ENCODE measurements at places on chromosomes 2 and 18.

- no peak for DNase-seq
These were observed 88.1 kb downstream of the EPB41L3 start for GRCh38 chr18:5455674-5456073.

- DNase-seq, result no peak
These were observed 60.6 kb downstream of the PTPN4 start for GRCh38 chr2:119820275-119820674.

- no peak for DNase-seq
These were observed 93.3 kb downstream of the COL5A2 start for GRCh38 chr2:189086250-189086649.

GRCh38 chr2:101311696-101312017 is 3.2 kb upstream of the RNF149 start:
- peak; percentile 57 for DNase-seq

GRCh38 chr18:41966943-41967342 is 11.9 kb downstream of the PIK3C3 start:
- DNase-seq, result no peak

DNA sequence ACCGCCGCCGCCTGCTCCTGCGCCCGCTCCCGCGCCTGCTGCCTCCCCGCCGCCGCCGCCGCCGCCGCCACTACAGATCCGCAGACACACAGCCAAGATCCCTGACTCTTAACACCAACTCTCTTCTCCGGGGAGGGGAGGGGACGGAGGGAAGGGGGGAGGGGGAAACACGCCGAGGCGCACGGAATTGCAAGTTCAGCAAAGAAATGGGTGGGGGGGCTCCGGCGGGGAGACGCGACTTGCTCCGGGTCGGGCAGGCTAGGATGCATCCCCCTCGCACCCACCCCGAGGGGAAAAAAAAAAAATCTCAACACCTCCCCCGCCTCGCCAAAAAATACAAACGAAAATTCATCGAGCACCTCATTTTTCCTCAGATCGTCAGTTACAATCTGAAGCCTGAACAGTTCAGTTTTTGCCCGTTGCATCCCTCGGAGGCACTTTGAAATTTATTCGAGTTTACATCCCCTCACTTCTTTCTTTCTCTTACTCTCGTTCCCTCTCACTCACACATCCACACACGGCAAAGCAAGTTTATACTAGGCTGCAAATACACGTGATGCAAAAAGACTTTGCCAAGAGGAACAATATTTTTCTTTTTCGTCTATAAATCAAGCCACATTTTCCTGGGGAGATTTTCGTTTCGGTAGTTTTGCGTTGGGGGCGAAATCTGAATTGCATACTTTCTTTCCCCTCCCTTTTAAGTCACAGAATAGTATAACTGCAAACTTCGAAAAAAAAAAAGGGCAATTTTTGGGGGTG is at the start of gene TCF4:
Gene TCF4, minus strand, starts transcription at position 82 of the 759 bp plus-strand sequence. CDS start 1,076 bp downstream, outside the sequence.
- no peak for DNase-seq

DNA sequence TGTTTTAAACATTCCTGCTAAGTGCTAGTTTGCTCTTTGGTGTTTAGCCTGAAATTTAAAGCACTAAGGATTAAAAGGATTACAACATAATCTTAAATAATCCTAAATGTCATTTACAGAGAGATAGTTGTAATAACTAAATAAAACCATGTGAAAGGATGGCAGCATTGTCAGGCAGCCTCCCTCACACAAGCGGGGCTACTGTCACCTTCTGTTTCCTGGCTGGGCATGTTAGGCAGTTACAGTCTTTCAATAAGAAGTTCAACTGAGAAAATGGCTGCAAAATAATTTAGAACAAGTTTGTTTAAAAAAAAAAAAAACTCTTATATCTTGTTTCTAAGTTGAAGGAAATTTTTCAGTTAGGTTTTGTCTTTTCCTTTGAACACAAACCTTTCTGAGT is 124.9 kb downstream of the ARHGAP15 start:
- no peak for DNase-seq

GRCh38 chr18:13225261-13225660 is 6.7 kb downstream of the LDLRAD4 start:
- no peak for DNase-seq

DNA sequence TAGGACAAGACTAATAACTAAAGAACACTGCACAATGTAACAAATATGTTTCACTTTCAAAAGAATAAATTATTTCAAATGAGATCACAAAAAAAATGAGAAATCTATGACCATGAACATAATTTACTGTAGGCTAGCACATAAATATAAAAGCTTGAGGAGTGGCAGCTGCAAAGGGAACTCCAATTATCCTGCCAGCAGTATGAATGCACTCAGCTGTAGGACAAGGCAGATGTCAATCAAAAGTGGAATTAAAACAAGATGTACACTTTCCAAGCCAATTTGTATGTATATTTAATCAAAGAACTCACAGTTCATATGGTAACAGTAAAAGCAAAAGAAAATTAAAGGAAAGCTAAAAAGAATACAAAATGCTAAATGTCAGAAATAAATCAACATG is 76.6 kb upstream of the NCKAP5 start:
- DNase-seq, result no peak

DNA sequence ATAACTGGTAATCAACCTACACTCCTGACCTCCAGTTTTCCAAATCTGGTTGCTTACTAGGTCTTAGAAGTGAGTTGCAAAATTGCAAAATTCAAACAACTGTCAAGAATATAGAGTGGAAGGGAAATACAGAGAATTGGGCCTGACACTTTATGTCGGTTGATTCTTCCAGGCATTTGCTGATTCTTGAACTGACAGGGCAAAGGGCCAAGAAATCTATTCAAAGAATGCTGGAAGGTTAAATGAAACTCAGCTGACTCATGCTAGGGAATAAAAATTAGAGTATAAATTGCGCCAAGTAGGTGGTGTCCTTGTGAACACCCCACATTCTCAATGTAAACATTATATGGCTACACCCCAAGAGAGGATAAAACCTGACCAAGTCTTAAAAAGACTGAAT is 21.5 kb upstream of the ZSCAN30 start:
- no peak for DNase-seq

GRCh38 chr2:180599804-180600203 is 380.6 kb upstream of the UBE2E3 start:
- DNase-seq, result no peak

GRCh38 chr18:52544086-52544485 is 204.1 kb downstream of the DCC start:
- DNase-seq, result no peak

DNA sequence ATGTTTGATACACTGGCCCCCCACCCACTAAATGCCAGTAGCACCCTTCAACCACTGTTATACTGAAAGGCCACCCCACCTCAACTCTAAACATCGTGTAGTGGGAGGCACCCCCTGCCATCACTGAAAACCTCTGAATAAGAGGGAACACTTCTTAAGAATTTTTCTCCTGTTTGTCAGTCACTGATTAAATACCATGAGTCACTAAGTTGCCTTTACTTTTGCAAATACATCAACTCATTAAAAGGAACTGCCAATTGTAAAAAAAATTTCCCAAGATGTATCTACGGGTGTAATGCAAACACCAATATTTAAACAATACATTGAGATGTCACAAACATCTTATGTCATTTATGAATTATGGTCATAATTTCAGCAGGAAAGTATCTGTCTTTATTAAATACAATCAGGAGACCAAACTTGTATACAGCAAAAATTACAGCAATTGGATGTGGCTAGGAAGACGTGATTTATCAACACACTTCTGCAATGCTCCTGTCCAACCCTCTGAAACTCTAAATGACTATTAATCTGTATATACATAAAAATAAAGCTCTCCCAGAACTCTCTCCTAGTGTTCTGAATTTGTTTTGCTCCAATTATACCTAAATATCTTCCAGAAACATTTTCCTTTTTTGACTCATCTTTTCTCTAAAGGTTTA is 144.1 kb upstream of the STK17B start:
- DNase-seq, result no peak

DNA sequence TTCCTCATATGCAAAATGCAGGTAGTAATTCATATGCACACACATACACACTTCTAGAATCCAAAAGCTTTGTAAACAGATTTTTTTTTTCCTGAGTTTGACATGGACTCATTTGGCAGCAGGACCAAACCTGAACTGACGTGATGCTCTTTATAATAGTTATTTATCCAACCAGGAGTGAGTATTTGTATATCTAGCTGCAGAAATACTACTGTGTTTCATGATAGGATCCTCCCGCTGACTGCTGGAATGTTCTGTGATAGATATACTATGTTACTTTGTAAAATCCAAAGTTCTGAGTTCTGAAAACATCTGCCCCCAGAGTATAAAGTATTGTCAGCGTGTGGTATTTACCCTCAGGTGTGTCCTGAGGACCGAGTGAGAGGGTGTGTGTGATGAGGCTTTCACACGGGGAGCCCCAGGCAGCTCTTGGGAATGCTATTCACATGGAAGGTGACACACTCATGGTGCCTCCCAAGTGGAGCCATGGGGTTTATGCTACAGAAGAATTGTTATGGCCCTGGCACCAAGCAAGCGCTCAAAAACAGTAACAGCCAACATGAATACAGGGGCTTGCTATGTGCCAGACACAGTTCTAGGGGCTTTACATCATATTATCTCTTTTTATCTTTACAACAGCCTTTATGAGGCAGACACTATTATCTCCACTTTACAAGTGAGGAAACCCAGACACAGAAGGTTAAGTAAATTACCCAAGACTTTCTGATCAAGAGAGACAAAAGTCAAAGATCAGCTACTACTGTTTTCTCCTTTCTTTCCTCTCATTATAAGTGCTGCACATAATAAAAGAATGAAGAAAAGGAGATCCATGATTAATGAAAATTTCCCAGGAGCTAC is 16.7 kb upstream of the TXNDC2 start:
- DNase-seq, result no peak

DNA sequence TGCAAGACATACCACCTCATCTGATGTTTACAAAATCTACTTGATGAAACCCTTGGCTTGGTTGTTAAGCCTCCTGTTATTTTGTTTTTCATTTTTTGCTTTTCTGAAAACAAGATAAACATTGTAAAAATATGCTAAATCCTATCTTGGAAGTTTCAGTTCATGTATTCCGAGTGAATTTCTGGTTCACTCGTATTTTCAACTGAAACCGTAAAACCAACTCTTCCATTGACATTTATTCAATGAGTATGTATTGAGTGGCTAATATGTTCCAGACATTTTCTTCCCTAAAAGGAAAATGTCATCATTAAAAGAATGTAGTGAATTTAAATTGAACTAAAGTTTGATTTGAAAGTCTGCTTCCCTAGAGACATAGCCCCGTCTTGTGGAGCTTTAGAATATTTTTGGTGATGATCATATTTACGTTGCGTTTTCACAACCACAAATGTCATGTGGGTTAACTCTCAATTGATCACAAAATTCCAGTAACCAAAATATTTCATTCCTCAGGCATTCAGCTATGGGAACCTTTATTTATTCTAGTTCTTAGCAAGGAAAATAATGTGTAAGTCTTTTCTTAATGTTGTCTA is 204.2 kb downstream of the MBD2 start:
- DNase-seq, result no peak

DNA sequence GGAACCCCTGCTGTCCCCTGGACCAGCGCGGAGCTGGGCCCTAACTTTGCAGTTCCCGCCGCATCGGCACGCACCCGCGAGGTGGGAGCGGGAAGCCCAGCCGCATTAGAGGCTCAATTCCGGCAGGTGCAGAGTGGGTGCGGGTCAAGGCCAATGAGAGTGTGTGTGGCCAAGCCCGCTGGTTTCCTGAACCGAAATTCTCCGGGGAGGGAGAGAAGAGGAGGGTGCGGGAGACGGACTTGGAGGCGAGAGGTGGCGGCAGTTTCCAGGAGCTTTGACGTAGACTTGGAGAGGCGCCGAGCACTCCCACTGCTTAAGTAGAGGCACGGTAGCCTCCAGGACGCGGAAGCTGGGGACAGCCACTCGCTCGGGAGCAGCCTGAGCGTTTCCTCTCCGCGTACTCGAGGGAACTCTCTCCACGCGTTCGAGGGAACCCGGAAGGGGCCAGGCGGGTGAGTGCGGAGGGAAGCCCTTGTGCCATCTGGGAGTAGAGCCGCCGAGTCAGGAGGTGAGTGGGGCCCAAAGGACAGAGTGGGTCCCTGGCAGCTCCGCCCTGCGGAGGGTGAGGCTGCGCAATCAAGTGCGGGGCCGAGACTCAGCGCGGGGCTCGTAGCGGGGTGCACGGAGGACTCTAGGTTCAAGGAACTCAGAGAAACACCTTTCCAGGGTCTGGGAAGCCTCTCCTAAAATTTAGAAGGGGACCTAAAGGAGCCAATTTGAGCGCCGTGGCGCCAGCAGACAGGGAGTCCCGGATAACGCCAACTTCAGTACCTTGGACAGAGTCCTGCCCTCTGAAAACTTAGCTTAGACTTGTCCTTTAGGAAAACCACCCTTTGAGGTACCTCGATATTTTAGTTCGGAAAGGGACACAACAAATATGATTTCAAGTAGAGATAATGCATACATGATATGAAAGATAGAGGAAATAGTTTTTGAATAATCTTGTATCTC is at the start of gene FAM237A:
Gene FAM237A, plus strand, starts transcription at position 413 of the 951 bp plus-strand sequence. CDS start 1,750 bp downstream, outside the sequence.
- no peak for DNase-seq

DNA sequence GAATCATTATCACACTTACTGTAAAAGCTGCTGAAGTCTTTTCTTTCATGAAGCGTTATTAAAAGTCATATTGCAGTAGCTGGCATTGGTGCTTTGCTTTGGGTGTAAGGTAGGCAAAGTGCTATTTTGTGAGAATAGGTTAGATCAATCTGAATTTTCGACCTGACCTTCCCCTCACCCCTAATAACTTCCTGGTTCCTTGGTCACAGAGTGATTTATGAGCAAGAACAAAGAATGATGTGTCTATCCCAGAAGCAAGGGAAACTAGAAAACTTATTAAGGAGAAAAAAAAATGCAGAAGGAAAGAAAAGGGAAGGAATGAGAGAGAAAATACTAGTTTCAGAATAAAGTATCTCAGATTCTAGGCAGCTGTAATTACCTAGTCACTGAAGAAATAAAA is 163.1 kb upstream of the MEIS1 start:
- DNase-seq, result no peak

DNA sequence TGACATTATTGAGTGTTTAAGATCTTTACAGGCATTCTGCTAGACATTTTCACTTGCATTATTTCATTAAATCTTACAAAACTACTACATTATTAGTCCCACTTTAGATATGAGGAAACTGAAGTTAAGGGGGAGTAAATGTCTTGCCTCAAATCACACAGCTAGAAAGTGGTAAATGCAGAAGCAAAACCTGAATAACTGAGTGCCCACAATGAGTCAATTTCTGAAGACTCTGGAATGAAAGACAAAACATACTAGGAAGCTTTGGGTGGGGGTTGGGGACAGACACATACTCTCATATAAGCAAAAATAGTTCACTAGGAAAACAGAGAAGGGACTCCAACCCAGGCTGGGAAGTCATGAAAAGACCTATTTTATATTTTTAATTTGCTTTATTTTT is 214.4 kb upstream of the LRATD1 start:
- no peak for DNase-seq

- DNase-seq, result no peak
These were observed 48.6 kb downstream of the RTTN start for GRCh38 chr18:70156886-70157285.

GRCh38 chr2:191610756-191611155 is 67.2 kb upstream of the NABP1 start:
- DNase-seq, result no peak

- DNase-seq, result no peak
These were observed 182.3 kb downstream of the RDH14 start for GRCh38 chr2:18378020-18378653.

Data from esophagus muscularis mucosa (tissue), 4 donors.